ENCODE measurements at places on chromosomes 3 and 15.

- peak; percentile 3 for DNase-seq
These were observed 651.6 kb downstream of the NTRK3 start for GRCh38 chr15:87604857-87605446.

- DNase-seq, result no peak
These were observed 6.3 kb downstream of the ADGRG7 start for GRCh38 chr3:100615684-100616083.

GRCh38 chr3:185724761-185725160, 100.1 kb downstream of the IGF2BP2 start:
- no peak for DNase-seq

DNA sequence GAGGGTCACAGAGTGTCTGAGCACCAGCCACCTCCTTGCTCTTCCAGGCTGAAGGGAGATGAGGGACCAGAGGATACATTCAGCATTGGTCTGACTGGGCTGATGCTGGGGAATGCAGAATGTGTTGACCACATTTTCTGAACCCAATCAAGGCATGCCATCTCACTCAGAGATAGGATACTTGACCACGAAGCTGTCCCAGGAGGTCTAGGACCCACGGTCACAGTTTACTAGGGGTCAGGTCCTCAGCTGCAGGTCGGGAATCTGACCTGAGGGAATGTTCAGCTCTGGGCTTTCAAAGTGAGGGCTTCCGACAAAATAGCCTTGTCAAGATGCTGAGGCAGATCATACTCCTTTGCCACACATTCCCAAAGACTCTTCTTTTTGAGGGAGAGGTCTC, 19.6 kb downstream of the PLA2G4E start:
- DNase-seq, result no peak

- DNase-seq, result no peak
These were observed 26.5 kb downstream of the ANKDD1A start for GRCh38 chr15:64938192-64938591.

- no peak for DNase-seq
These were observed 38.5 kb downstream of the PYDC2 start for GRCh38 chr3:191499307-191500080.

DNA sequence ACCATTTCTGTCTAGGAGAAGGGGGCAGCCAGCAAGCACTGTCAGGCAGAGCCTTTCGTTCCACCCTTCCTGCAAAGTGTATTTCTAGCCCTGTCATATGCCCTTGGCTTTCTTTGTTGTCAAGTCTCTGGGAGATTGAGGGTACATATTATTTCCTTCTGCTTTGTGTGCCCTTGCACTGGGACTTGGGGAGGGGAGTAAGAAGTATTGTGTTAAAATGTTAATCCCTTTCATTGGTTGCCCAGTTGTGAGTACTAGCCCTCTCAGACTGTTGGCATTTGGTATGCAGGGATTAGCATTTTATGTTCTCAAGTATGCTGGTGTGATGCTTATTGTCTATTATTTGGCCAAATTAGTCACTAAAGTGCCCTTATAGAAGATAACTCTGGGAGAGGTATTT, 63.9 kb downstream of the RBM6 start:
- no peak for DNase-seq

DNA sequence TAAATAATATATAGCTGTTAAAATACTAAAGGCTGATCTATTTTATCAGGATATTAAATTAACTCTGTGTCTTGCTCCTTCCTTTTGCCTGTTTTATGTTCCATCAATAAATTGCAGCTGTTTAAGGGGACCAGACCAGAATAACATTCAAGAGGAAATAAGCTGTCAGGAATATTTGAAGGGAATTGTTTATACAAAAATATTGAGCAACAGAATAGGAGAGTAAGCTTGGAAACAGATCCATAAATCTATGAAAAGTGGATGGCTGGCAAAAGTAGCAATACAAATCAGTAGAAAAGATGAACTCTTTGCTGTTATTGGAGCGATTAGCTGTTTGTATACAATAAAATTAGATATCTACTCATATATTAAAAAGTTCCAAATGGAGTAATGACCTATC, 36.2 kb upstream of the PLSCR2 start:
- DNase-seq, result no peak

GRCh38 chr3:146539315-146539714, 5.1 kb downstream of the PLSCR1 start:
- no peak for DNase-seq

GRCh38 chr3:178406206-178406605, 130.0 kb upstream of the KCNMB2 start:
- DNase-seq, result no peak

GRCh38 chr3:42090973-42091731, at the start of gene TRAK1:
Gene TRAK1, plus strand, starts transcription at chr3:42091357. Its CDS starts 113 bp downstream, at chr3:42091470.
- DNase-seq, result no peak

- no peak for DNase-seq
These were observed 140.7 kb downstream of the PLCH1 start for GRCh38 chr3:155604126-155604525.

Measured in common myeloid progenitor, CD34-positive (primary cell).